A549 treated with AZD2906 at 1 μM for 4 hours (cell line): ENCODE measurements at places on chromosomes 1 and 21. TPM values are rescaled to one million over a fixed set of nuclear protein-coding genes. Genes with fewer than 3 reads are reported as not detected.

Gene SYCP1
- not detected in 5 replicates for total RNA-seq

Gene PLCH2
- 0.17 to 0.40 TPM (median 0.31 TPM) in 5 replicates for total RNA-seq

Gene FCRL1
- total RNA-seq: not detected in 5 replicates

Gene ST6GALNAC5
- total RNA-seq: 0.09 to 0.22 TPM (median 0.11 TPM) in 5 replicates

Gene TMEM200B
- 0.07 to 0.20 TPM (median 0.10 TPM) in 5 replicates for total RNA-seq

Gene CCDC190
- not detected in 5 replicates for total RNA-seq

Gene SYNC
- 11.4 to 17.1 TPM (median 13.8 TPM) in 5 replicates for total RNA-seq

Gene POLR3GL
- 11.0 to 12.0 TPM (median 11.4 TPM) in 5 replicates for total RNA-seq

Gene GJC2
- 0.34 to 0.54 TPM (median 0.46 TPM) in 5 replicates for total RNA-seq

Gene LCE1C
- total RNA-seq: 0.22 TPM in 1 of 5 replicates, not detected in the others

Gene C1orf141
- not detected in 5 replicates for total RNA-seq

Gene ADAMTS4
- 0.01 to 0.02 TPM (median 0.01 TPM) in 4 of 5 replicates, not detected in the other for total RNA-seq

Gene HEYL
- 3.1 to 3.5 TPM (median 3.4 TPM) in 5 replicates for total RNA-seq

Gene MARK1
- total RNA-seq: 0.07 to 0.12 TPM (median 0.11 TPM) in 5 replicates

Gene KCNH1
- 1.8 to 2.9 TPM (median 2.1 TPM) in 5 replicates for total RNA-seq

Gene OR6N2
- total RNA-seq: not detected in 5 replicates

Gene GPR52
- 0.07 TPM in 1 of 5 replicates, not detected in the others for total RNA-seq

Gene NAV1
- 4.2 to 7.5 TPM (median 6.0 TPM) in 5 replicates for total RNA-seq

Gene KRTAP11-1
- total RNA-seq: not detected in 5 replicates

Gene ZNF593OS
- 0.18 to 0.28 TPM in 2 of 5 replicates, not detected in the others for total RNA-seq

Gene MEAF6
- total RNA-seq: 54.2 to 80.7 TPM (median 57.9 TPM) in 5 replicates
